ENCODE measurements at places on chromosomes 12 and 14.

DNA sequence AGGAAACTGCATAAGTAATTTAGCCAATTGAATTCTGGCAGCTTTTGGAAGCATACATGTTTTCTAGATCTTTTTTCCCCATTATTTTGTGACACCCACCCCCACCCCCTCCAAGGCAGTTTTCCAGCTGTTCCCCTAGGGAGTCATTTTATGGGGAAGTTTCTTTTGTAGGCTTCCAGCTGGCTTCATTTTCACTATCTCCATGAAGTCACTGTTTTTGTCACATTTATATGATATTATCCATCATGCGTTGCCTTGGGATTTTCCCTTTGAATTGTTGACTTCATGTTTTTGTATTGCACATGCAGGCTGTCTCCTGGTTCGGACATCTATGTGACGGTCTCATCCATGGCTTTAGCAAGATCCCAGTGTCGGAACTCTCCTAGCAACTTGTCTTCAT is 233.6 kb upstream of the RGS6 start:
- DNase-seq, result no peak

DNA sequence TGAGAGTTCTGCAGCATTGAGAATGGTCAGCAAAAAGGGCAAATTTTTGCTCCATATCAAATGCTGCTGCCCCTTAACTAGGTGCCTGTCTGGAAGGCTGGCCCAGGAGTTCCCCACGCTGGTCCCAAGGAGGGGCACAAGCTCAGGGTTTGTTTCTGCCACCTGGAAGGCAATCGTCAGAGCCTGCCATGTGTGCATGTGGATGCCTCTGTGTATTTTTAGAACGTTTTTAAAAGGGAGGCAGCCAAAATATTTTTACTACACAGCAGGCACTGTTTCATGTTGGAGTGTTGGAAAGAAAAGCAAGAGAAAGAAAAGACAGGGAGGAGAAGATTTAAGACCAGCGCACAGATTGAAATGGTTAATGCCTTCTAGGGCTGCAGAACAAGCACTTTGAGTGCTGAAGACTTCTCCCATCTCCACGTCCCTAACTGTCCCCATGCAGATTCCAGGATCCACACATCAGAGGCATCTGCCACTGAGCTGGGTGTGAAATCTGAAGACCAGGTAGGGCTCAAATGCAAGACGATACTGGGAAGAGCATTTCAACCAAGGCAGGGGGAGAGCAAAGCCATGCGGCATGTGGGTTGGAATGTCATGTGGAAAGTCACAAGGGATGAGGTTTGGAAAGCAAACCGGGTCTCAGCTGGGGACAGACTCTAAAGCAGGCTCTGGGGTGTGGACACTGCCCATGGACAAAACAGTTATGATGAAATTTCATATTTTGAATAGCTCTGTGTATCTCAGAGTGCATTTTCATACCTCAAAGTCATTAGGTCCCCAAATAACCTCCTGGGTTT is 557.2 kb downstream of the BCL11B start:
- DNase-seq, result no peak

DNA sequence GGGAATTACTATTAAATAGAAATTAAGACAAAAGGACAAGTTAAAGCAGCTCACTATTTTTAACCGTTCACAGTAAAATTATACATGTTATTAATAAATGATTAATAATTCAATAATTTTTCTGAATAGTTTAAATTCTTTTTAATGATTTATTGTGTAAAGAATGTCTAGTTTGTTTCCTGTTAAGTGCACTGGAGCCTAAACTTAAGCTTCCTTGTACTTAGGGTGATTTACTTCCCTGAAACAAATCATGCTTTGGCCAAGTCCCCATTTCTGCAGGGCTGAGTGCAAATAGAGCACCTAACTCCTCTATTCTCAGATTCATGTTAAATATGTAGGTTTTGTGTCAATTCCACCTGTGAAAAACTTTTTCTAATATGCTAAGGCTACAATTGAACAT is 188.9 kb upstream of the PDZRN4 start:
- no peak for DNase-seq

- no peak for DNase-seq
Measured at GRCh38 chr12:57603815-57604453, 690 bp upstream of the DTX3 start.

DNA sequence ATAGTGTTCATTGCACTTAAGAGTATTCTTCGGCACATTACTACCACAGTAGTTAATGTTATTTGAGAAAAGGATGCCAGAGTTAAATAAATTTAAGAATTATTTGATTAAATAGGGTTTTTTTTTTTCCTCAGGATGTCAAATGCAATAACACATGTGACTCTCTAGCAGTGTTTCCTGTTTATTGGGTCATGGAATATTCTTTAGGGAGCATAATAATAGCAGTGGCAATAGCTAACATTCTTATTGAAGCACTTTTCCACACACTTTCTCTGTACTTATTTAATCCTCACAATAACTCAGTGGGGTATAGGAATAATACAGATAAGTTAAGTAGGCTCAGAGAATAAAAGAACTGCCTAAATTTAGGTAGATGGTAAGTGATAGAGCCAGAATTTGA is 44.3 kb downstream of the SCYL2 start:
- no peak for DNase-seq

DNA sequence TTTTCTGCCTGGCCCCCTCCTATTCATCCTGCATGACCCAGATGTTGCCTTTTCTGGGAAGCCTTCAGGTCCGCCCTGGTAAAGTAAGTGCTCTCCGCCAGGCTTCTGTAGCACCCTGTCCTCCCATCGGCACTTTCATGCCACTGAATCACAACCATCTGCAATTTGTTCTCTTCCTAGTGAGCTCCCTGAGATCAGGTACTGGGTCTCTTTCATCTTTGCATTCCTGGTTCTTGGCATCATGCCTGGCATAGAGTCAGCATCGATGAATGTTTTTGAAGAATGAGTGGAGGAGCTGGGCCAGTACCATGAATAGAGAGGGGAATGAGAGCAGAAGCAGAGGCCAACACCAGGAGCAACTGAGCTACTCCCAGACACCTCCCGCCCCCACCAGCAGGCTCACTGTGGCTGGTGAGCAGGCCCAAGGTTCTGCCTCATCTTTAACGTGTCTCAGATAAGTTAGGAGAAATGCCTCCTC is 13.1 kb downstream of the ZDHHC22 start:
- DNase-seq, result no peak

GRCh38 chr14:43591776-43592175 is 915.3 kb downstream of the FSCB start:
- DNase-seq, result no peak

All from stimulated activated CD4-positive, alpha-beta T cell treated with anti-CD3 and anti-CD28 coated beads, Interleukin-1b, Interleukin-23, amount 100 ng/mL, for 1 hour (primary cell).